Stimulated activated CD4-positive, alpha-beta T cell treated with anti-CD3 and anti-CD28 coated beads, Interleukin-12 subunit alpha, Interleukin-12 subunit beta, amount 100 ng/mL, for 24 hours (primary cell): ENCODE measurements at places on chromosomes 7 and 10.

GRCh38 chr7:29102558-29103151 is 43.7 kb downstream of the CPVL start:
- DNase-seq: no peak

DNA sequence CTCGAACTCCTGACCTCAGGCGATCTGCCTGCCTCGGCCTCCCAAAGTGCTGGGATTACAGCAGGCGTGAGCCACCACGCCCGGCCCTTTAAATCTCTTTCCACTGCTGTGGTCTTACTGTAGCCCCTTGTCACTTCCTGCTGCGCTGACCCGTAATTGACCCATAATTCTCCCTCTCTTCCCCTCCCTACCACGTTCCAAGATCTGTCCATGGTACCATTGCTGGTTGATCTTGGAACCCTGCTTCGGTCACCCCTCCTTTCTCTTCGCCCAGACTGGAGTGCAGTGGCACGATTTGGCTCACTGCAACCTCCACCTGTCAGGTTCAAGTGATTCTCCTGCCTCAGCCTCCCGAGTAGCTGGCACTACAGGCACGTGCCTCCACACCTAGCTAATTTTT is 6.5 kb downstream of the POR start:
- DNase-seq: no peak

DNA sequence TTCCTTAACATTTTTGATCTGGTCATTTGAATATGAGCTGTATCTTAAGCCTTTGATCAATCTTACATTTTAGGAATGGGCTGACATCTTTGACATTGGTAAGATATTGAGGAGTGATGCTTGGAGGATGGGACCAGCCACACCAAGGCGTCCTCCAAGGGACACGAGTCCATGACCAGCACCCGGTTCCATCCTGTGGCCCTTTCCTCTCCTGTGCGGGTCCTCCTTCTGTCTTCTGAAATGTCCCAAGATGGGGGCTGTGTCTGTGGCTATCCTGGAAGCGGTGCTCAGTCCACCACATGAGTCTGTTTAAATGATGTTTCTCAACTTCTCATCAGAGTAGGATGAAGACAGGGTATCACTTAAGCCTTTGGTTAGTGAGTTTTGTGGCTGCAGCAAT is 67.3 kb upstream of the SHH start:
- DNase-seq: no peak

DNA sequence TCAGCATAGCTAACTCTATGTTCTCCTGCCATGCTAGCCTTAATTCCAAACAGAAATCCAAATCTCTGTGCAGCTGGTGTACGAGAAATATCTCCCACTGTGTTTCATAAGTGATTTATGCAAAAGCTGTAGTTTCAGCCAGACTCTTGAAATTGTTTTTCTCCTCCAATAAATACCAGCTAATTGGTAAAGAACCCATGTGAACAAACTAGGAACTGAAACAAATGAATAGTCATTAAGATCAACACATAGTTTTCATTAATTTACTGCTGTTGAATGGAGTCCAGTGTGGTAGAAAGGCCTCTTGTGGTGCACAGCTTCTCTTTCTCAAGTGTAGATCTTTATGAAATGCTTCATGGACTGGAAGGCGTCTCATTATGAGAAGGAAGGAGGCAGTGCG is 18.4 kb downstream of the PPP1R17 start:
- no peak for DNase-seq

GRCh38 chr10:95315509-95315908 is 24.7 kb upstream of the PDLIM1 start:
- DNase-seq: no peak

DNA sequence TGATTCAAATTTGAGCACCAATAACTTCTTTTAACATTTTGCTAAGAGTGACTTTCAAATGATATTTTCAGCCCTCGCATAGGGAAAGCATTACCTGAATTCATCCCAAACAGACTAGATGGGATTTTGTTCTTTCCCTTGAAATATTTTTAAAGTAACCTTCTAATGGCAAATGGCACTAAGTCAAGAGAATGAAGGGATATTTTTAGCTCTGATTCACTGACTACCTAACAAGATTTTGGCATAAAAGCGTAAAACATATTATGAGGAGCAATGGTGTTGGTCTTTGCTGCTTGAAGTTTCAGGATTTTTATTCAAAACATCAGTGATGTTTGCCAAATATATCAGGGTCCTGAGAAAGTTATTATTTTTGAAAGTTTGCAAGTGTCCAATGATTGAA is 290.3 kb downstream of the CDK14 start:
- DNase-seq: no peak
